Cardiac muscle cell (in vitro differentiated cells and primary cell): ENCODE measurements at places on chromosomes 16 and 17. TPM values are rescaled to one million over a fixed set of nuclear protein-coding genes. Genes with fewer than 3 reads are reported as not detected.

Gene ARL6IP1
- 77.4 and 232 TPM in 2 replicates for polyA plus RNA-seq

Gene CHST4
- not detected in 2 replicates for polyA plus RNA-seq

Gene BCAR1
- 83.7 and 106 TPM in 2 replicates for polyA plus RNA-seq

Gene SOST
- 0.10 and 4.1 TPM in 2 replicates for polyA plus RNA-seq

Gene HSPB9
- 0.51 and 0.52 TPM in 2 replicates for polyA plus RNA-seq

Gene NPIPB13
- polyA plus RNA-seq, result 4.1 and 5.3 TPM in 2 replicates

Gene MAPT
- 1.5 and 1.9 TPM in 2 replicates for polyA plus RNA-seq

Gene SNX20
- polyA plus RNA-seq, result not detected in 2 replicates

Gene MT3
- 1.0 TPM in 1 of 2 replicates, not detected in the other for polyA plus RNA-seq

Gene TBC1D3I
- polyA plus RNA-seq, result not detected in 2 replicates

Gene NLRP1
- polyA plus RNA-seq, result 82.5 and 102 TPM in 2 replicates

Gene DHX58
- polyA plus RNA-seq, result not detected in 2 replicates

Gene SYT17
- 0.32 and 0.70 TPM in 2 replicates for polyA plus RNA-seq

Gene CYB5D1
- 10.7 and 13.7 TPM in 2 replicates for polyA plus RNA-seq

Gene RRN3
- 15.1 and 22.6 TPM in 2 replicates for polyA plus RNA-seq

Gene CCDC154
- polyA plus RNA-seq, result 0.49 and 0.64 TPM in 2 replicates

Gene CHST5
- 0.05 TPM in 1 of 2 replicates, not detected in the other for polyA plus RNA-seq

Gene UTP18
- polyA plus RNA-seq, result 22.2 and 24.9 TPM in 2 replicates

Gene GUCY2D
- polyA plus RNA-seq, result 0.54 and 3.7 TPM in 2 replicates

Gene SLC5A10
- polyA plus RNA-seq, result not detected in 2 replicates

Gene HOXB6
- not detected in 2 replicates for polyA plus RNA-seq

Gene TRIM72
- not detected in 2 replicates for polyA plus RNA-seq

Gene ABCC6
- polyA plus RNA-seq, result 7.1 and 12.6 TPM in 2 replicates

Gene PRM3
- not detected in 2 replicates for polyA plus RNA-seq

Gene NRN1L
- polyA plus RNA-seq, result 0.32 and 0.73 TPM in 2 replicates

Gene KRT9
- polyA plus RNA-seq, result not detected in 2 replicates

Gene DNAI2
- polyA plus RNA-seq, result not detected in 2 replicates

Gene DUS1L
- 183 and 196 TPM in 2 replicates for polyA plus RNA-seq

Gene SKA2
- 37.7 and 59.2 TPM in 2 replicates for polyA plus RNA-seq

Gene AATK
- 8.0 and 17.1 TPM in 2 replicates for polyA plus RNA-seq

Gene IL17C
- polyA plus RNA-seq, result not detected in 2 replicates

Gene CACNG5
- not detected in 2 replicates for polyA plus RNA-seq

Gene TAC4
- polyA plus RNA-seq, result 0.78 TPM in 1 of 2 replicates, not detected in the other

Gene CTRL
- 10.0 and 14.8 TPM in 2 replicates for polyA plus RNA-seq

Gene SYCE1L
- 6.6 and 7.2 TPM in 2 replicates for polyA plus RNA-seq

Gene CES4A
- polyA plus RNA-seq, result 14.7 and 19.9 TPM in 2 replicates

Gene VAT1L
- 1.5 and 2.8 TPM in 2 replicates for polyA plus RNA-seq

Gene CPHXL2
- polyA plus RNA-seq, result 0.70 TPM in 1 of 2 replicates, not detected in the other

Gene SLC5A2
- 3.4 and 4.9 TPM in 2 replicates for polyA plus RNA-seq

Gene SGCA
- polyA plus RNA-seq, result 69.9 and 90.6 TPM in 2 replicates

Gene SLC38A8
- not detected in 2 replicates for polyA plus RNA-seq

Gene SLC9A5
- polyA plus RNA-seq, result 4.5 and 8.4 TPM in 2 replicates

Gene AOC2
- 2.4 and 4.8 TPM in 2 replicates for polyA plus RNA-seq

Gene SLC35G6
- 0.10 and 1.9 TPM in 2 replicates for polyA plus RNA-seq

Gene JPH3
- 8.0 and 15.5 TPM in 2 replicates for polyA plus RNA-seq

Gene ABCA8
- 5.9 and 10.1 TPM in 2 replicates for polyA plus RNA-seq

Gene TMEM98
- 216 and 217 TPM in 2 replicates for polyA plus RNA-seq

Gene EPN3
- 1.9 and 3.5 TPM in 2 replicates for polyA plus RNA-seq

Gene RASL10B
- 71.6 and 94.4 TPM in 2 replicates for polyA plus RNA-seq

Gene UMOD
- polyA plus RNA-seq, result not detected in 2 replicates

Gene TEX19
- not detected in 2 replicates for polyA plus RNA-seq

Gene SPAG7
- 394 and 399 TPM in 2 replicates for polyA plus RNA-seq

Gene KRT28
- polyA plus RNA-seq, result not detected in 2 replicates

Gene CA7
- polyA plus RNA-seq, result 0.46 and 1.2 TPM in 2 replicates

Gene CMTM2
- 0.88 TPM in 1 of 2 replicates, not detected in the other for polyA plus RNA-seq

Gene HIC1
- 0.88 and 2.7 TPM in 2 replicates for polyA plus RNA-seq

Gene TBC1D28
- polyA plus RNA-seq, result not detected in 2 replicates
